ENCODE measurements at places on chromosomes 12 and 14.

DNA sequence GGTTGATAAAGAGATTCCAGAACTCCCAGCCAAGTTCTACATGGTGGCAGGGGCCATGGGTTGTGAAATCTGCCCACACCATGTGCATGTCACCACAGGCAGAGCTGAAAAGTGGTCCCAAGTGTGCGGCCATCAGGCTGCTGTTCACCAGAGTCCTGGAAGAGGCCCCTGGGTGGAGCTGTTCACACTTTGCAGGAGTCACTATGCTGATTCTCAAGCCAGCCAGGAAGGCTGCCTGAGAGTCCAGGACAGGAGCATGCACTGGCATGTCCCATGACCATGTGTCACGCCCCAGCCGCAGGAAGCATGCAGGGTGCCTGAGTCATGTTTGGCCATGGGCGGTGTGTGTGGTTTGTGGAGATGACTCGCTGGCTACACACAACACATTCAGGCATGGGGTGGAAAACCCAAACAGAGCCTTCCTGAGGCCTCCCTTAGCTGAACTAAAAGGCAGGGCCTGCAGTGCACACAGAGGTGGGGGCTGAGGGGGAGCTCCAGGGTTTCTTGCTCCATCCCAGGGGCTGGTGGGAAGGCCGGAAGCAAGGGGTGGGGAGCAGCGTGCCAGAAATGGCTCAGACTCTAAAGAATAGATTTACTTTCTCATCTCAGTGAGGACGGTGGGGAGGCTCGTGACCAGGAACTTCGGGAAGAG, 19.4 kb downstream of the ABCB9 start:
- DNase-seq: peak; percentile 43

GRCh38 chr14:30648471-30648870, 26.4 kb downstream of the SCFD1 start:
- DNase-seq: no peak

- DNase-seq: no peak
These were observed 92.9 kb downstream of the PAWR start for GRCh38 chr12:79597910-79598309.

DNA sequence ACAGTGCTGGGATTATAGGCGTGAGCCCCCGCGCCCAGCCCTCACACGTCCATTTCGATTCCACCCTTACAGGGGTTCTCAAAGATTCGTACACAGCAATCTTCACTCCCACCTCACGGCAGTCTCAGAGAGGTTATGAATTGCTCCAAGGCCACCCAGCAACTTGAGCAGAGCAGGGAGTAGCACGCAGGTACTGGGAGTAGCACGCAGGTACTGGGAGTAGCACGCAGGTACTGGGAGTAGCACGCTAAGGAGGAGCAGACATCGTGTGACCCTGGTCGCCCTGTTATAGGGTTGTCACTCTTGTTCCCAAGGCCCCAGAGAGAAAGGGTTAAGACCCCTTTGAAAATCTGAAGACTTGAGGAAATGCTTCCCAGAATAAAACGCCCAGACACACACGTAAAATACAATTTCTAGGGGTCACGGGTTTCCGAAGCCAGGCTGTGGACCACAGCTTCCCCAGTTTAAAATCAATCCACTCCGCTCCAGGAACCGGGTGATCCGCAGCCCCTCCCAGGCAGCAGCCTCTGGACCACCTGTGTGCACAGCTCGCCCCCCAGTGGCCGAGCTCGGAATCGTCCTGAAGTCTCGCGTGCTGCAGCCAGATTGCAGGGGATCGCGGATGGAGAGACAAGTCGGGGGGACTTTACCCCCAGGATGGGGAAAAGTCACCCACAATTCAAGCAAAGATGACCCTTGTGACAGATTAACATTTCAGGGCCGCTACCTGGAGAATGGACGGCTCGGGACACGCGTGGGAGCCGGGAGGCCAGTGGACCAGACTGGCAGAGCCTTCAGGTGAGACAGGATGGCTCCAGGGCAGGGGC, 92.0 kb downstream of the SCARB1 start:
- DNase-seq: peak; percentile 85

- DNase-seq: no peak
These were observed 21.6 kb downstream of the C12orf71 start for GRCh38 chr12:27060740-27061139.

GRCh38 chr12:13834241-13834640, 147.2 kb downstream of the GRIN2B start:
- no peak for DNase-seq

GRCh38 chr14:69328765-69329164, 68.8 kb downstream of the GALNT16 start:
- DNase-seq: peak; percentile 14

DNA sequence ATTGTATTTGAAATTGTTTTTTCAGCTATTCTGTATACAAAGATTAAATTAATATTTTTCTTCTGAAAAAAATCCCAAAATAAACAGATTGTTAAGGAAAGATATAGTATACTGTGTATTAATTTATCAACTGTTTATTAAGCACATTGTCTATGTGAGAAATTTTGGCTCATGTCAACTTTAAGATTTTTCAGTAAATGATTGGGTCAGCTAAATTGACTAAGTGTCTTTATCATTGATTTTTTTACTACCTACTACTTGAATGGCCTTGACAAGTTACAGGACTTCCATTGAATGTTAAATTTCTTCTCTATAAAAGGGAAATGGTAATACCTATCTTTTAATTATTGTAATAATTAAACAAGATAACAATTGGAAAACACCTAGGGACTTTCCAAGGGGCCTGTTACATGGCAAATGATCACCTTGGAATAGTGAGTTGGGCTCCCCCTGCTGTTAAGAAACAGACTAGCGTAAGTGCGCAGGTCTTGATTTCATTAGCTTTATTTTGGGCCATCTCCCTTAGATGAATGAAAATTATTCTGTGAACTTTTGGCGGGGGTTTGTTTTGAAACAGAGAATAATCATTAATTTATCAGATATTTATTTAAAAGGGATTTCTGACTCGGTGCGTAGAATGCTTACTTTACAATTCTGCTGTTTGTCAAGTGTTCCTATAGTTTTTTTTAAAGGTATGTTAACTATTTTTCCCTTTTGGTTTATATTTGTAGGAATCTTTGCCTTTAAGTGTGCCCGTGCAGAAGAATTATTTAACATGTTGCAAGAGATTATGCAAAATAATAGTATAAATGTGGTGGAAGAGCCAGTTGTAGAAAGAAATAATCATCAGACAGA, 14.5 kb upstream of the CCT2 start:
- DNase-seq: peak; percentile 80

DNA sequence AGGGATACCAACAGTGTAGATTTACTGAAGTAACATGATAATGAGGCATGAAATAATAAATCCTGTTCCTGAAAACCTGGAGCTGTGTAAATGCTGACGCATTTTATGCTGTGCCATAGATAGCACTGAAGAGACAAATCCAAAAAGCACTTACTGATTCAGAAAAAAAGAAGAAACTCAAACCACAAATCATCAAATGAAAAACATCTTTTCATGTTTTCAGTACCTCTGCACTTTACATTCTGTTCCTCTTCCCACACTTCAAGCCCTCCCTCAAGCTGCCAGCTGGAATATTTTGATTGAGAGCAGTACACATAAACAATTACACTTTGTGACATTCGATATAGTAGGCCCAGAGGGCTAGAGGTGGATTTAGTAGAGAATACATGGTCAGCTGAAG, 362.3 kb downstream of the NAV3 start:
- DNase-seq: no peak

DNA sequence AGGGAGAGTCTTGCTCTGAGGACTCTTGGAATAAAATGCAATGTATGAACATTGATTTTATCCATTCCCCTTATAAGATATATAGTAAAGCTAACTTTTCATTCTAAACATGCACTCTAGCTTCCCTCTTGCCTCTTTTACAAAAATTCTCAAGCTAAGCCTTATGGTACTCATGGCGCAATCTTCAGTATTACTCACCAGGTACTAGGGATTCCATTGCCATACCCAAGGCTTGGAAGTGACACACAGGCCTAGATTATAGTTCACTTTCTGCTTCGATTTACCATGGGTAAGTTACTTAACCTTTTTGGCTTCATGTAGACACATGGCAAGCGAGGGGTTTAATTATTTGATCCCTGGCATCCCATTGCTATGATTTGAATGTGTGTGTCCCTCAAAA, 331.5 kb downstream of the LRIG3 start:
- DNase-seq: no peak

DNA sequence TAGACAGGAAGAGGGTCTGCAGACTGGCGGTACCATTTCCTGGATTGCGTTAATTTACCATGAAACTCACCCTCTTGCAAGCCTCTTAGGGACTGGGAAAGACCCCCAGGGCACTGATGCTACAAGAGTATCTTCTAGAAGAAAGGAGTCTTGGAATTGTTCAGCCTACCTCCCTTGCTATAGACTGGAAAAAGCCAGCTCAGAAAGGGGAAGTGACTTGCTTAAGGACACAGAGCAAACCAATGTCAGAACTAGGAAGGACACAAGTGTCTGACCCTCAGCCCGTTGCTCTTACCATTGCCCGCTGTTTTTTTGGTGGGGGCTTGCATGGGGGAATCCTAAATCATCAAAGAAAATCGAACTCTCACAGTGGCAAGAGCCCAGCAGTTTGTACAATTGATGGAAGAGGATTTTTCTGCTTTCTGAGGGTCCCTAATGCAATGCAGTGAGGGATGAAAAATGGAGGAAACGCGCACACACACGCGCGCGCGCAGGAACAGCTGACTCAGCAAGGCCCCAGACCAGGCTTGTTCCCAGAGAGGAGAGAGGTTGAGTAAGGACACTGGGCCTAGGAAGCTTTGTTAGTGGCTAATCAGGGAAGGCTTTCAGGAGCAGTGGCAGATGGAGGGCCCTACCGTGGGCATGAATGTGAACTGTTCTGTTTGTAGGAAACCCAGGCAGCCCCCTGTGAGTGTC, 50.9 kb downstream of the RIN3 start:
- no peak for DNase-seq

- no peak for DNase-seq
These were observed 16.7 kb upstream of the TTC9 start for GRCh38 chr14:70624972-70625371.

- DNase-seq: no peak
These were observed 165.2 kb downstream of the VRK1 start for GRCh38 chr14:96962337-96962736.

DNA sequence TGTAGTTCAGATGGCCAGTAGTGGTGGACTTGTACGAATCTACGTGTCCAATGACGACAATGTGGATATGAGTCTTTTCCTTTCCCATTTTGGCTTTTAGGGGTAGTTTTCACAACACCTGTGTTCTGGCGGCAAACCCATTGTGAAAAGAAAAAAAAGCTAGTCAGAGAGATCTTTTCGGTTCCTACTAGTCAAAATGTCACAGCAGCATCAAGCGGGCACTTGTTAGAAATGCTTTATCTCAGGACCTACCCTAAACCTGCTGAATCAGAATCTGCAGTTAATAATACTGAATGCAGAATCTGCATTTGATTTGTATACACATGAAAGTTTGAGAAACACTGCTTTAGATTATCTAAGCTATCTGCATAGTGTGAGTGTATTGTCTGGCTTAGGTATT, 18.3 kb downstream of the AEBP2 start:
- no peak for DNase-seq

- DNase-seq: no peak
These were observed 6.8 kb downstream of the ALDH1L2 start for GRCh38 chr12:105077435-105077834.

GRCh38 chr12:128763395-128763794, 60.4 kb downstream of the SLC15A4 start:
- DNase-seq: no peak

DNA sequence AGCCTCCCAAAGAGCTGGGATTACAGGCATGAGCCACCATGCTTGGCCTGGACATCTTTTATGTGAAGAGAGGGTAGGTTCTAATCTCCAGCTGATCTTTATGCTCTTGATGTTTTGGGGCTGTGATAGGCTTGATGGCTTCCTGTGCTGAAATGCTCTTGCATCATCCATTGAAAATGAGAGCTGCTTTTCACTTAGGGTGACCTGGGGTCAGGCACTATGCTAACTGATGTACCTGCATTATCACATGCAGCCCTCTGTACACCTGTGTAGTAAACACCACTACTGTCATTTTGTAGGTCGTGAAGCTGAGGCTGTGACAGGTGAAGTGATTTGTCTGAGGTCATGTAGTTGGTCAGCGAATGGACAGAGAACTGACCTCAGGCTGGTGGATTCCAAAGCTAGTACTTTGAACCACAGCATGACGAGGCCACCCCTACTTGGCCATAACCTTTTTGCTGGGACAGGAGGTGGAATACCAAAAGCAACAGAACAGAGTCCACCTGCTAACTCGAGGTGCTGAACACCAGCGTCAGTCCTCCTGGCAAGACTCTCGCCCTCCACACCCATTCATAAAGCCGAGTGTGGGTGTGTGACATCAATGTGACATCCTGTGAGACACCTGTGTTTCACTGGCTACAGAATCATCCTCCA, 69.1 kb downstream of the C12orf75 start:
- no peak for DNase-seq

- DNase-seq: no peak
These were observed 151.1 kb upstream of the FUT8 start for GRCh38 chr14:65261425-65261920.

DNA sequence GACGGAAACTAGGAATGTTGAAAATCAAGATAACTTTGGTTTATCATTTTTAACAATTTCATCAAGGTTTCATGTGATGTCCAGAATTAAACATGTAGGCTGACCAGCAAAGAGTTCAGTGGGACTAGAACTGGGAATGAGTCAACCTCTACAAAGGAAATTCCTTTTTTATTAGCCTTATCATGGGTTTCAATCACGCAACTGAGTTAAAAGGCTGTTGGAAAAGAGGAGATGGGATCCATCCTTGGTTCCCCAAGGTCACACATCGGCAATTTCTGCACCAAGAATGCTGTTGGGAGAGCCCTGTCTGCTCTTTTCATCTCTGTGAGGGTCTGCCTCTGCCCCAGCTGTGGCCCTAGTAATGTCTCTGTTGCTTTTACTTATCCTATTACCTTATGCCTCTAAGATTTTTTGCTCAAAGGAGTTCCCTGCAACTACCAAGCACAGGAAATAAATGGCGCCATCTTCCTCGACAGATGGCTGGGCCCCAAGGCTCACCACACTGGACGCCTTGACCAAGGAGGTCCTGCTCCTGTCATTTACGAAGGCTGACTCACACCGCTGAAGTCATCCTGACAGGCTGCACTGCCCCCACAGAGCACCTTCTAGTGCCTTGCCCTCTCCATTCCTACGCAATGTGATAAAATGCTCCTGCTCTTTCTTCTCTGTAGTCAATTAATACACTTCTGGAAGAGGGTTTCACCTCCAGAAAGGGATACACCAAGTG, 367.4 kb downstream of the GXYLT1 start:
- no peak for DNase-seq

GRCh38 chr12:74539765-74540526, 2.3 kb downstream of the ATXN7L3B start:
- DNase-seq: no peak
